ENCODE measurements at places on chromosomes 5 and 9. TPM values are rescaled to one million over a fixed set of nuclear protein-coding genes. Genes with fewer than 3 reads are reported as not detected.

SVEP1 gene
- polyA plus RNA-seq = 26.6 TPM

PKD2L2 gene
- 0.28 TPM for polyA plus RNA-seq

DNA sequence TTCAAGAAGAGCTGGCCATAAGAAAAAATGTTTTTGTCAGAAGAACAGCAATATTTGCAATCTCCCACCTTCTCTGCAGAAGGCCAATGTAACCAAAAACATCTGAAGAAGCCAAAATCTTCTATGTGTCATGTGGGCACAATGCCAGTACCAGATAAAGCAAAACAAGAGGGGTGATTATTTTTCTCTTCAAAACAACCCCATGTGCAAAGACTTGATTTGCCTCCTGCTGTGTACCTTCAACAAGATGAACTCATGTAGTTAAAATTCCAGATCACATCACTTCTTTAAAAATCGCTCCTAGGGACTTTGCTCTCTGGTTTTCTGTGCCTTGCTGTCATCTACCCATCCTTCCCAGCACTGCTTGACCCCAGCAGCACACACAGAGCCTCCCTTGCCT lies 134.0 kb upstream of the MAP3K1 start:
- DNase-seq = no peak

GRCh38 chr9:111151537-111151936 lies 113.3 kb upstream of the LPAR1 start:
- DNase-seq = no peak

- no peak for DNase-seq
Measured at GRCh38 chr5:72383280-72383679, 63.1 kb downstream of the PTCD2 start.

- no peak for DNase-seq
Measured at GRCh38 chr5:127445328-127445727, 72.1 kb upstream of the PRRC1 start.

GRCh38 chr5:37774912-37775483 lies 64.8 kb downstream of the GDNF start:
- DNase-seq = no peak

DNA sequence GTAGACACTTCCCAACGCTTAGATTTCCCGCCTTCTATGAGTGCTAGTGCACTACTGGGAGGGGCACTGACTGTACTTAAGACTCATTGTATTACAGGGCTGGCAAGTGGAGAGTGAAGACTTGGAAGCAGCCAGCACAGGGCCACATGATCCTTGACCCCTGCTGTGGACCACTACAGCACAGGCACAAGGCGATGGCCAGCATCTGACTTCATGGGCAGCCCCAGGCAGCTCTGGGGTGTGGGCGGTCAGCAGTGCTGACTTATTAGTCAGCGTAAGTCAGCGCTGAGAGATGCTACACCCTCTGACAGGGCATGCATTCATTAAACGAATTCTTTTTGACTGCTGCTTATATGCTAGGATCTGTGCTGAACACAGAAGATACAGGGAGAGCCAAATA lies 9.3 kb downstream of the SLC46A2 start:
- no peak for DNase-seq

DNA sequence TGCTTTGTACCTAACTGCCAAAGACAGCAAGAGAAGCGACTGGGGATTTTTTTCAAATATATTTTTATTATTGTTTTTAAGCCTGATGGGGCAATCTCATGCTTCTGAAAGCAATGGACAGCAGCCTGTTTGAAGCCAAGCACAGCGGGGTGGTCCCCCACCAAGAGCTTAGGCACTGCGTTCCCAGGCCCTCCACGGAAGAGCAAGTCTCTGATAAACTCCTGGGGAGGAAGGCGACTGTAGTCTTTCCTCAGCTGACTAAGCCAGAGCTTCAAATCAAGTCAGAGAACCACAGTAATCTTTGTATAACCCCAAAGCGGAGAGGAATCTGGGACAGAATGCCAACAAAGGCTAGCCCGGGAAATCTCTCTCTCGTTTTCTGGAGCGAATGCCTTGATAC lies 54.4 kb downstream of the ARSB start:
- DNase-seq = no peak

All from muscle of arm (tissue), 14 donors.